Left lung (tissue), 14 donors: ENCODE measurements at places on chromosomes 7 and 10. TPM values are rescaled to one million over a fixed set of nuclear protein-coding genes. Genes with fewer than 3 reads are reported as not detected.

KIF5B gene
- total RNA-seq, result 99.4 TPM

DNA sequence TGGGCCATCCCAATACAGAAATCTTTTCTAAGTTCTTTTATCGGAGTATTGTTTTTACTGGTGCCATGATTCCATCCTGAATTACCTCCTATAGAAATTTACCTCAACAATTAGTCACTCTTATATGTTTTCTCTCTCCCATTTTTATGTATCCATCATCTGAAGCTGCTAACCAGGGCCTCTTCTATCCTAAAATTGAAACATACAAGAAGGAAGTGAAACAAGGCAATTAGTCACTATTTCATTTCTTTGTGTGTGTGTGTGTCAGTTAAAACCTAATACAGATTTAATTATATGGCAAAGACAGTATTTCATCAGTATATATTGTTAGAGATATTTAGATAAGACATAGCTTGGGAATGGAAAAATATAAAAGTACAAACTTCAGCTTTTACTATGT is 148.4 kb upstream of the AHR start:
- no peak for DNase-seq

DNA sequence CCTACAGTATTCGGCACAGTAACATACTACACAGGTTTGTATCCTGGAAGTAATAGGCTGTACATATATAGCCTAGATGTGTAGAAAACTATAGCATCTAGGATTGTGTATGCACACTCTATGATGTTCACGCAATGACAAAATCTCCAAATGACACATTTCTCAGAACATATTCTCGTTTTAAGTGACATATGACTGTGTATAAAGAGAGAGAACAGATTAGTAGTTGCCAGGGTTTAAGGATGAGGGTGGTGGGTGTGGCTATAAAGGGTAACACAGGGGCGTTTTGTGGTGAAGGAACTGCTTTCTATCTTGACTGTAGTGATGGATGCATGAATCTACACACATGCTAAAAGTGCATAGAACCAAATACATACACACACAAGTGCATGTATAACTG is 101.2 kb downstream of the ARL4A start:
- no peak for DNase-seq

H2BK1 gene
- total RNA-seq, result not detected

DNA sequence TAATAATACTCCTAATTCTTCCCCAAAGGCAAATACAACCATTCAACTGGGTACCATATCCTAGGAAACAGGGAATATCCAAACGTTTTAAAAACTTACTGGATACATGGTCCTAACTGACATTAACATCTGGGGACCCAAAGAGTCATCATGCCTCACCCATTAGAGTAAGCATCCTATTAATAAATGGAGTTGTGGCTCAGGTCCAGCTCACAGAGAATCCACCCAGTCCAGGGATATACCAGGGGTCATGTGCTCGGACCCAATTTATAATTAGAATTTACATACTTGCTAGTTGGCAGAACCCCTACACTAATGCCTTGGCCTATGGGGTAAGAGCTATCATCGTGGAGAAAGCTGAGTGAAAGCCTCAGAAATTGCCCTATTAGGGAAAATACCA is 670.0 kb downstream of the XPNPEP1 start:
- DNase-seq, result no peak

GRCh38 chr7:74586258-74587175 is 71.0 kb upstream of the GTF2I start:
- DNase-seq, result no peak

GRCh38 chr10:66719483-66719882 is 206.4 kb upstream of the LRRTM3 start:
- DNase-seq, result no peak

- DNase-seq, result no peak
Observed at GRCh38 chr7:156106107-156106426, 293.8 kb upstream of the SHH start.

CPN1 gene
- not detected for total RNA-seq

GRCh38 chr7:25392588-25393338 is 164.5 kb upstream of the NPVF start:
- no peak for DNase-seq

DNA sequence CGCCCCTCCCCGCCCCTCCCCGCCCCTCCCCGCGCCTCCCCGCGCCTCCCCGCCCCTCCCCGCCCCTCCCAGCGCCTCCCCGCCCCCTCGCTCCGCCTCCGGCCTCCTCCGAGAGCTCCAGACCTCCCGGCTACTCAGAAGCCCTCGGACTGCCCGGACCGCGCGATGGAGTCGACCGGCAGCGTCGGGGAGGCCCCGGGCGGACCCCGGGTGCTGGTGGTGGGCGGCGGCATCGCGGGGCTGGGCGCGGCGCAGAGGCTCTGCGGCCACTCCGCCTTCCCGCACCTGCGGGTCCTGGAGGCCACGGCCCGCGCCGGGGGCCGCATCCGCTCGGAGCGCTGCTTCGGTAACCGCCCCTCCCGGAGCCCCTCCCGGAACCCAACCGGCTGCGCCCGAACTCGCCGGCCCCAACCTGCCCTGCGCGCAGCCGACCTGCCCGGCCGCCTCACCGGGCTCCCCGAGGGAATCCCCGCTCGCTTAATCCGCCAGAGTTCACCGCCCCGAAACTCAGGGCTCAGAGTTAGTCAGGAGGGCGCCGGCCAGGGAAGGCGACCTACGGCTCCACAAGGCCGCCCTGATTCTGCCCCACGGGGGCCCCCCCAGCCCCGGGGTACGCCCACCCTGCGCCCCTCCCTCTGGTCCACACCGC is at the start of gene PAOX:
TSS of gene PAOX (plus strand) at position 111 of the 649 bp plus-strand sequence. CDS start at position 166, 55 bp downstream.
- DNase-seq, result peak; percentile 72

- DNase-seq, result no peak
Observed at GRCh38 chr7:14720785-14721184, 181.8 kb downstream of the DGKB start.

- no peak for DNase-seq
Observed at GRCh38 chr7:107327986-107328569, 141.8 kb upstream of the GPR22 start.

DNA sequence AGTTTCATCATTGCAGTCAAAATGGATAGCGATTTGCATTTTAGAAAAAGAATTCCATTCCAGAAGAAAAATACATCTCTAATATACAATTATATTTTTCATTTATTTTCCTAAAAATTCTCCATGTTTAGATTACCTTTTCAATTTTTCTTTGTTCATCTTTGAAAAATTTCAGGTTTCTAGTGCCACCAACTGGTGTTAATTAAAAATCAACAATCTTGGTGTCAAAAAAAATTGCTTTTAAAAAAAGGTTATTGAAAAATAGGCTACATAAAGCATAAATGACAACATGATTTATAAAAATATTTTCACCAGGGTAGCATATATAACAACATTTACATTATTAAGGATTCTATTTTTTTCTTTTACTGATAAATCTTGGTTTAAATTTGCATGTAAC is 53.0 kb downstream of the CCDC186 start:
- DNase-seq, result no peak

GRCh38 chr10:37434091-37434490 is 308.7 kb downstream of the ANKRD30A start:
- no peak for DNase-seq

DNA sequence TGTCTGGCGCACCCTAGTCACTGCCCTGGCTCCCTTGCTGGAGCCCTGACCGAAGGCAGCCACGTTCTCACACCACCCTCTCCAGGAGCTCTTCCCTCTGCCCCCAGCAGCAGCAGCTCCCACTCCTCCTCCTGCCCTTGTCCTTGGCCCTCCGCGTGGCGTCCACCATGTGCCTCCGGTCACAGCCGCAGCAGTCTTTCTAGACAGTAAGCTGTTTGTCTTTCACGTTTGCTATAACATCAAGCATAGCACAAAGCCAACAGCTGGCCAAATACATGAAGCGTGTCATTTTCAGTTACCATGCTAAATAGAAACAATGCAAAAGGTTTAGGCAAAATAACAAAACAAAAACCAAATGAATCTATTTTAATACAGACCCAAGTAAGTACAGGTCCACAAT is 3.3 kb downstream of the PITRM1 start:
- DNase-seq, result no peak

GRCh38 chr10:31318382-31318853 is 598 bp upstream of the ZEB1 start:
- peak; percentile 69 for DNase-seq

DNA sequence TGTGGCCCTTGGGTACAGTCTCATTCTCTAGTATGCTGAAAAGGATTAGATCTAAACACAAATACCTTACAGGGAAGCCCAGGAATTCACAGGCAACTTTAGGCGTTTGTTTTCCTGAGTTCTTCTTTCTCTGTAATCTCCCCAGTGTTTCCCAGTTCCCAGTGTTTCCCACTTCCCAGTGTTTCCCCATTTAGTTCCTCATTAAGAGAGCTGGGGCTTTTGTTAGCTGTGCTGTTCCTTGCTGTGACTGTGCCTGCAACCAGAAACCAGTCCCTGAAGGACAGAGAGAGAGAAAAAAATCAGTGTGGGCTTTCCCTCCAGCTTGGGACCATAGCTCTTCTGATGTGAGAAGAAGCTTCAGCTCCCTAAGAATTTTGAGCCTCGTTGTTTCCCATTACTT is 802.9 kb upstream of the COBL start:
- no peak for DNase-seq

CTNNA3 gene
- not detected for total RNA-seq
